ENCODE measurements at places on chromosomes 2 and 18.

GRCh38 chr2:145622285-145622684 lies 1102.4 kb upstream of the ZEB2 start:
- DNase-seq: no peak

- no peak for DNase-seq
These were observed 167.3 kb upstream of the HS6ST1 start for GRCh38 chr2:128485761-128486639.

DNA sequence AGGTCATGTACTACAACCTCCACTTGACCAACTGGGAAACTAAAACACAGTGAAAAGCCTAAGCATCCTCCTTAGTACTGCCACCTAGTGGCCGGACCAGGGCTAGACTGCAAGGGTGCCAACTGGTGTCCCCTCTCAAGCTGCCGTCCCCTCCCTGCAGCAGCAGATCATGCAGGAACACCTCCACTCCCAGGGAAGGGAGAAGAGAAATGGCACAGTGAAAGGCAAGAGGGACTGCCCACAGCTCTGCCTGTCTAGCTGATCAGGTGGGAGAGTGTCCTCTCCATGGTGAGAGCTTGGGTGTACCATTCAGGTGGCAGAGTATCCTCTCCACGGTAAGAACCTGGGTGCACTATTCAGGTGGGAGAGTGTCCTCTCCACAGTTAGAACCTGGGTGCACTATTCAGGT lies 78.1 kb downstream of the AAK1 start:
- peak; percentile 52 for DNase-seq

GRCh38 chr2:109176928-109177327 lies 47.9 kb downstream of the SH3RF3 start:
- no peak for DNase-seq

DNA sequence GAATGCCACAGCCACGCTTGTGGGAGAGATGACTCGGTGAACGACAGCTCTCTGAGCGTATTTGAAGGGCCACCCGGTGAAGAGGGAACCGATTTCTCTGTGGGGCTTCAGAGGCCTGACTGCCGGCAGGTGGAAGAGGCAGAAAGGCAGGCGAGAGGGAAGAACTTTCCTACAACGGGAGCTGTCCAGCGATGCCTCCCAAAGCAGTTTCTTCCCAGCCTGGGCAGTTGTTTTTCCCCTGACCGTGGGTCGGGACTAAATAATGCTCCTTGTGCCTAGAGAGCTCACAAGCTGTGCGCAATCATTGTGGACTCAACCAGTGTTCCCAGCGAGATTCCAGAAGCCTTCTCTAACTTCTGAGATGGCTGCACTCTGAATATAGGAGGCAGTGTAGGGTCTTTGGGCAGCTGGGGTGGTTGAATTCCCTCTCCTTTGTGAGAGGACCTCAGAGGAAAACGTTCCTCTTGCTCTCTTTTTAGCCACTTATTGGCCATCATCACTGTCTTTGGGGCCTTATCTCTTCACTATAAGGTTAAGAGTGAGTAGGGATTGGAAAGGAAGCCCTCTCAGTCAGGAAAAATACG lies 710 bp downstream of the SEC11C start:
- no peak for DNase-seq

- no peak for DNase-seq
These were observed 227.6 kb downstream of the MYCN start for GRCh38 chr2:16167870-16168426.

DNA sequence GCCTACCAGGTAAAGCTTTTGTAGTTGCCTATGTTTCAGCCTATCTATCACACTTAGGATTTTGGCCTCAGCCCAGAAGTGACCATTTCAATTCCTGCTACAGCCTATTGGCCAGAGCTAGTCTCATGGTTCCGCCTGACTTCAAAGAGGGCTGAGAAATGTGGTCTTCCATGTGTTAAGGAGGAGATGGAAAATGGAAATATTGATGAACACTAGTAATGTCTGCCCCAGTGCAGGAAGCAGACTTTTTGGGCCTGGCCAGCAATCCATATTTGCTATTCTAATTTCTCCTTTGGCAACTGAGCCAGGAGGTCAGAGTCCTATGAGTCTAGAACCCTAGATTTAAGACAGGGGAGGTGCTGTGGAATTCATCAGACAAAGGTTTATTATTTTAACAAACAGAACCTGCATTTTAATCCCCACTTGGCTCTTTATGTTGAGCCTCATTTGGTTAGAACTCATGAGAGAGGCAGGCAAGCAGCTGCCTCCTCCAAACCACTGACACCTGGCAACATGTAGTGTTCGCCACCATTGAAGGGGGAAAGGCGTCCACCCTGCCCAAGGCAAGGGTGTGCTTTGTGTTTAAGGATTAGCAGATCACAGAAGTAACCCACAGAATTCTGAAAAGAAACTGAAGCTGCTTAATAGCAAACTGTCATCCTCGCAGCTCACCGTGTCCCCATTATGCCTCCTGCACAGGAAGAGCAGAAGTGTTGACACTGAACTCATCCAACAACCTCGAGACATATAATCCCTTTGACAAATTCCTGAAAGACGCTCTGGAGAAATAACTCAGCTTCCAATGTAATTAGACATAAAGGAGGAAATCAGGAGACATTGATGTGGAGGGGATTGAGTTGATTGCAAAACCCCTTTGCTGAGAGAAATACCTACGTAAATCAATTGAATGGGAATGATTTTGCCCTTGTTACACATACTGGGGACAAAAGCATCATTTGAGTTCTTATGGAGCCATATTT lies 47.7 kb upstream of the SCG2 start:
- DNase-seq: no peak

- no peak for DNase-seq
These were observed 372.2 kb upstream of the SMIM21 start for GRCh38 chr18:75799449-75800330.

- no peak for DNase-seq
These were observed 93.2 kb downstream of the PDCL3 start for GRCh38 chr2:100655936-100656534.

GRCh38 chr2:127101756-127102477 lies 5.0 kb downstream of the BIN1 start:
- DNase-seq: no peak

- no peak for DNase-seq
These were observed 25.0 kb downstream of the DNER start for GRCh38 chr2:229689307-229689839.

- peak; percentile 75 for DNase-seq
These were observed 300.9 kb downstream of the PHLPP1 start for GRCh38 chr18:63016270-63016669.

DNA sequence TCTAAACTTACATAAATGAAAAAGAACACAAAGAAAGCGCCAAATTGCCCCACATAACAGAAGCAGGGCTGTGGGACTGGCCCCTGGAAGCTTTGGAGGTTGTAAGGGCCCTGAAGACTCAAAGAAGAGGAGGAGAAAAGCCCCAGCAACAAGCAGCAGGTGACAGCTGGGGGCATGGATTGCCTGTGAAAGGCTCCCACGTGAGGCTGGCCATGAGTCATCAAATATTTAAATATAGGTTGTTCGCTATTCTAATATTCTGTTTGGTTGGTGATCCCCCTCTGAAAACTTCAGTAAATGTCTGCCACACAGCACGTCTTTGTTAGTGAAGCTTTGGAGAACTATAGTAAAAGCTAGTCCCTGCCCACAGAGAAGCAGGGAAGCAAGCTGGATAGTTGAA lies 132.4 kb downstream of the MREG start:
- DNase-seq: no peak

- peak; percentile 51 for DNase-seq
These were observed 1.5 kb downstream of the CACNB4 start for GRCh38 chr2:152097290-152097800.

DNA sequence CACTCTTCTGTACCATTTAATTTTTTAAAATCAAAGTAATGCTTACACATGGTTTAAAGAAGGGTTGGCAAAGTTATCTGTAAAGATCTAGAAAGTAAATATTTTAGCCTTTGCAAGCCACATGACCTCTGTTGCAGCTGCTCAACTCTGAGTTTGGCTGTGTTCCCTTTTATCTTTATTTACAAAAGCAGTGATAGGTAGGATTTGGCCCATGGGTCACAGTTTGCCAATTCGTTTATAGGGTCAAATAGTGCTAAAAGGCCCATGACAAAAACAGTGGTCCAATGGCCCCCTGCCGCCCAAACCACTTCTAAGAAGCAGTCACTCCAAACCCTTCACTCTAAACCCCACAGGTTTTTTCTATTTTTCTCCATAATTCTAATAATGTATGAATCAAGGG lies 124.8 kb downstream of the PARD3B start:
- no peak for DNase-seq

DNA sequence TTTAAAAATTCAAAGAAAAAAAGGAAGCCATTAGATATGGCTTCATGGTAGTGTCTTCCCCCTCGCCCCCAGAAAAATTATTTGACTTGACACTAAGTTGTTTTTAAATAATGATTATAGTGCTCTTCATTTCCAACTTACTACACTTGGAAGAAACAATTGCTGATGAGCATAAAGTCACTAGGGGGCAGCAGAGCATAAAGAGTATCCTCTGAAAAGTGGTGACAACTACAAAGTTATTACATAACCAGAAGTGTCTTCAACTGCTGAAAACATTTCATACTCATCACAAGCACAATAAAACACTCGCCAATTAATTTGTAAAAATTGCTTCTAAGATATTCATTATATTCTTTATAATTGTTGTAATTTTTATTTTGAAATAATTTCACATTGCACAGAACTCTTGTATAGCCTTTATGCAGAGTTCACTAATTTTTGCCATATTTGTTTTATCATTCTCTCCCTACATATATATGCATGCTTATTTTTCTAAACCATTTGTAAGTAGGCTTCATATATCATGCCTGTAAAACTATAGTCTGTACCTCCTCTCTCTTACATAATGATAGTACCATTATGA lies 54.9 kb downstream of the EXOC6B start:
- DNase-seq: peak; percentile 74

GRCh38 chr2:195620501-195620900 lies 36.5 kb upstream of the SLC39A10 start:
- DNase-seq: no peak

DNA sequence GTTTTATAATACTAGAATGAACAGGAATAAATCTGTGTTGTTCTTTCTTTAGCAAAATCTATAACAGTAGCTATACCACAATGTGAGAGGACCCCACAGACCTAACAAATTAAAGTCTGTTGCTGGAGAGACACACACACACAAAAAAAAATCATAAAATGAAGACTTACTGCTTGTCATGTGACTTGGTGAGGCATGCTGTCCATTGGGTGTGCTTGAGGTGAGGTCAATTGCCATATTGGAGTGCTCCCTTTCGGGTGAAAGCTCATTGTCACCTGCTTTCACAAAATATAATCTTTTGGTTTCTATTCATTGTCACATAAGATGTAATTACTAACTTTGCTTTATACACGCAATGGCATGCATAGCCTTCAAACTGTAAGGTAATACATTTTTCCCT lies 3.9 kb downstream of the IKZF2 start:
- DNase-seq: no peak

GRCh38 chr2:76748581-76749296 lies 773.4 kb downstream of the LRRTM4 start:
- DNase-seq: no peak

DNA sequence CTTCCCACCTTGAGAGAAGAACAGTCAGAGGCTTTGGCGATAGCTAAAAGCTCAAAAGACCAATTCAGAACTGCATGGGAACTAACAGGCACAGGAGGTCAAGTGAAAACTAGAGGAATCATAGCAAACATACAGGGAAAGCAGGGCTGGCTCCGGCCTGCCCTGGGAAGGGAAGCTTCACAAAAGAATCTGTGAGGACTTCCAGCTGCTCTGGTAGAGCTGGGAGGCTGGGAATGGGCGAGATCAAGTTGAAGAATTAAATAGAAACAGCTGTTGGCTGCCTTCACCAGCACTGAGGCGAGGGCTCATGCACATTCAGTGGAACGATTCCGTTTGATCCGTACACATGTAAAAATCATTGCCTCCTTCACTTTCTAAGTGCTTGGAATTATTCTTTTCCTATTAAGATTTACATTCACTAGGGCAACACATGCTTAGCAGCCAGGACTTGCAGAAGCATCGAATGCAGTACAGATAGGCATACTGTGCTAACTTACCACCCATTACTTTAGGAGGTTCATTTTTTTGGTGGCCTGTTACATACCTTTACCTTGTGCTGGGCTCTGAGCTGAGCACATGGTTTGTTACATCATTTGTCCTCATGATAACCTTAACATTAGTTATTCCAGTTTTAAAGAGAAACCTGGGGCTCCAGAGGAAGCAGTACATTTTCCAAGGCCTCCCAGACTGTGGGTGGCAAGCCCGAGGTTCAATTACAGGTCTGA lies 125.4 kb upstream of the RNF152 start:
- DNase-seq: no peak

- peak; percentile 85 for DNase-seq
These were observed 200.3 kb upstream of the ACVR2A start for GRCh38 chr2:147644491-147644890.

- no peak for DNase-seq
These were observed 694 bp downstream of the UNC50 start for GRCh38 chr2:98608962-98609604.

DNA sequence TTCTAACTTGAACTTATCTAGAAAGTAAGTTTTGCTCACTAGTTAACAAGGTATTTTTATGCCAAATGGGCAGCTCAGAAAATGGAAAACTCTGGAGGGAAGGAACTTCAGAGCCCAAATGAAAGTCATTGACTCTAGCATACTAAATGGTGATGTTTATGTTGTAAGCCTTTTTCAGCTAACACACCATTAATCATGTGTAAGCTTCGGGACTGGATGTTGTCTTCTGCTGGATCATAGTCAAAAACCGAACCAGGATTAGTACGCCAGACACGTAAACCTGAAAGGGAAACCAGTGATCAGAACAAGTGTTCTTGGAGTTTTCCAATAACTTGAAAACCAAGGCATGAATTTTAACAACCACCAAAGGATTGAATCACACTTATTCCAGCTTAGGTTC lies 81.8 kb downstream of the RIF1 start:
- no peak for DNase-seq

DNA sequence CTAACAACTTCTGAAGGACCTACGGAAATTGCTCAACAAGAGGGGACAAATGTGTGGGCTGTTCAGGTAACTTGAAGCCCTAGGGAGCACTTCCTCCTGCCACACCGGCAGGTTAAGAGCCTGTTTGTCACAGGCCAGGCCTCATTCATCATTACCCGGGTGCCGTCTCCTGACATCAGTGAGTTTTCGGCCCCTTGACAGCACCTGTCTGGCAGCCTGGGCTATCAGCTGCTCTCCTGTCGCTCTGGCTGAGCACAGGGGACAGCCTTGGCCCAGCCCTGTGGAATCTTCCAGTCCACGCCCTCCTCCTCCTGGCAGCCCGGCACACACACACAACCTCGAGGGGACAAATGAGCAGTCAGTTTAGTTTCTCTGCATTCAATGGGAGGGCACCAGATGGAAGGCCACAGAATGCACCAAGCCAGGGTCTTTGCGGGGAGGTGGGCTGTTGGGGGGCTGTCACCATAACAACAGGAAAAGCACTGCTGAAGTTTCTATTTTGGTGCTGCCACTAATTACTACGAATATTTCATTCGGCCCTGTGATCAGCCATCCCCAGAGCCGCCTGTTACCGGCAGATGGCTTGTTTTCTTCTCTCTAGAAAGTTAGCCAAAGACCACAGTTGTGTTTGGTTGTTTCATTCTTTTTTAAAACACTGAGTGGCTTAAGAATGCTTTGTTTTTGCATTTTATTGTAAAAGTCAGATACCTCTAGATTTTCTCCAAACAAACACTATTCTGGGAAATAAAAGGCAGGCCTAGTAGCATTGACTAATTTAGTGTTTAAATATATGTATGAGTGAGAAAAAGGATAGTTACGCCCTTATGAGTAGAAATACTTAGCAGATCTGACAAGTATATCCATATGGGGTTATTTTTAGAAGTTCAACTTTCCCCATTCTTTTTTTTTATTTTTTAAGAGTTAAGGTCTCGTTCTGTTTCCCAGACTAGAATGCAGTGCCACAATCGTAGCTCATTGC lies 189.9 kb upstream of the NDUFV2 start:
- no peak for DNase-seq

GRCh38 chr2:31254237-31255203 lies 20.6 kb downstream of the EHD3 start:
- no peak for DNase-seq
